ENCODE measurements at places on chromosomes 7 and 10.
A peak's percentile ranks its signal among the peaks of the same experiment; 100 is the strongest.

- no peak for DNase-seq
These were observed 117.0 kb upstream of the BTBD16 start for GRCh38 chr10:122154031-122154544.

- no peak for DNase-seq
These were observed 3.5 kb upstream of the COMTD1 start for GRCh38 chr10:75239096-75239790.

GRCh38 chr10:113880236-113880635 lies 25.8 kb downstream of the NHLRC2 start:
- no peak for DNase-seq

DNA sequence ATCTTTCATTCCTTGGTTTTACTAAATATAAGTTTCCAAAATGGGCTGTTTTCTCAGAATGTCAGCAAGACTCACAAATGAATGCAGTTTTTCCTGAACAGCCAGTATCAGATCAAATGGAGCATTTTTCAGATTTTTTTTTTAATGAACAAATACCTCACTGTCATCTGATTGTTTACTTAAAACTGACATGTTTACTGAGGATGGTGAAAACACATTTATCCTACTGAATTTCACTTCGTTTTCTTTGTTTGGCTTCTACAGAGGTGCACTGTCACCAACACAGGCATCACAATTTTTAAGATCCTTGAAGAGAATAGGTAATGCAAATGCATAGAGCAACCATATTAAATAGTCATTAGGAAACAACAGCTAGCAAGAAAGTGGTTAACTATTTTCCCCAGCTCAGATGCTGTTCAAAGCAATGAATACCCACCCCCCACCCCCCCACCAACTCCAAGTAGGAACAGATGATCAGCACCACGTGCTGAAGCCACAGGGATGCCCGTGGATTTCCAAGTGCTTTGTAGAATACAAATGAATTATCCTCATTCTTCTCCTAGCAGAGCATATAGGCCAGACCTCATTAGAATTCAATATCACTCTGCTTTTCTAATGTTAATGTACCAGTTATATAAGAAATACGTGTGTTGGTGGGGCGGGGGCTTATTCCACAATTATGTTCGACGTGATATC lies 205.9 kb downstream of the SKAP2 start:
- DNase-seq, result peak; percentile 57

- DNase-seq, result no peak
These were observed 123.8 kb downstream of the TFEC start for GRCh38 chr7:115906731-115907130.

DNA sequence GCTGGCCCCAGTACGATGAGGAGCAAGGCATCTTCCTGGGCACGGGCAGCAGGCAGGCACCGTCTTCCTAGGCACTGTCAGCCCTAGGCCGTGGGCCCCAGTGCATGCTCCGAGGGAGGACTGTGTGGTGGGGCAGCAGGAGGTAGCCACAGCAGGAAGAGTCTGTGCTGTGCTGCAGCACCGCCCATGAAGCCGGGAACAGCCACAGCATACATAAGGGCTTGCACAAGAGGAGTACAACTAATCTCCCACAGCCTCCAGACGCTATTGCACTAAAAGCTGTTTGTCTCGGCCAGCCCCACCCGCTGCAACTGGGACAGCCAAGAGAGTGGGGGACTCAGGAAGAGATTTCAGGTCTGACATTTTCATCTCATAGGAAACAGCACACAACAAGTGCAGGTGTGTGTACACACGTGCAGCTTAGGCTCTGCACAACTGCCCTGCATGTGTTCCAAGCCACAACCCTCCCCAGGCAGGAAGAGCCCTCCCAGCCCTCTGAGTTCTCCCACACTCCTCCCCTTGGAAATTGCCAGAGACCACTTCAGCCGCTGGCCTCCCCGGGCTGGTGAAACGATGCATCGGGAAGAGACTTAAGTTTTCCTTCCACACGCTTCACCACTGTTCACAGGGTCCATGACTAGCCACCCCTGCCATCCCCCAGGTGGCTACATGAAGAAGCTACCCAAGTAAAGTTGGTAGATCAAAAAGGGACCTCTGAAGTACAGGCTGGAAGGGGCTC lies 88.1 kb upstream of the DDC start:
- no peak for DNase-seq

- DNase-seq, result no peak
These were observed 217.5 kb downstream of the SFMBT2 start for GRCh38 chr10:7193369-7193768.

- DNase-seq, result no peak
These were observed 549.9 kb upstream of the FOXK1 start for GRCh38 chr7:4132221-4132620.
